ENCODE measurements at places on chromosomes 2 and 18.

DNA sequence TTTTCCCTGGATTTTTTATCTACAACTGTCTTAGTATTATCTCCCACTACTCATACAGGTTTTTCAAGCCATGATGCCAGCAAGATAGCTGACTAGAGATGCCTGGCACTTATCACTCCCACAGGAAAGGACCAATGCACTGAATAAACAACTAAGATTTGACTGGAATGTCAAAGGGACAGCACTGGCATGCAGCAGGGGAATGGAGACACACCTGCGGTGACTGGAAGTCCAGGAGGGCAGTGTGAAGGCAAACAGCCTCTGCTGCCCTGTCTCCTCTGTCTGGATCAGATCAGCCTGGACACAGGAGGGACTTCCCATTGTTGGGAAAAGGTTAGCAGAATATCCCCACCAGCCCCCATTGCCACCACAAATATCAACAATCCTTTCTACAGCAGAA is 85.1 kb downstream of the TMEM237 start:
- no peak for DNase-seq

- no peak for DNase-seq
Observed at GRCh38 chr2:200302940-200303727, 3.4 kb upstream of the SPATS2L start.

GRCh38 chr18:25062720-25063119 is 289.2 kb downstream of the ZNF521 start:
- DNase-seq, result no peak

GRCh38 chr2:235712176-235712575 is 218.3 kb downstream of the AGAP1 start:
- no peak for DNase-seq

DNA sequence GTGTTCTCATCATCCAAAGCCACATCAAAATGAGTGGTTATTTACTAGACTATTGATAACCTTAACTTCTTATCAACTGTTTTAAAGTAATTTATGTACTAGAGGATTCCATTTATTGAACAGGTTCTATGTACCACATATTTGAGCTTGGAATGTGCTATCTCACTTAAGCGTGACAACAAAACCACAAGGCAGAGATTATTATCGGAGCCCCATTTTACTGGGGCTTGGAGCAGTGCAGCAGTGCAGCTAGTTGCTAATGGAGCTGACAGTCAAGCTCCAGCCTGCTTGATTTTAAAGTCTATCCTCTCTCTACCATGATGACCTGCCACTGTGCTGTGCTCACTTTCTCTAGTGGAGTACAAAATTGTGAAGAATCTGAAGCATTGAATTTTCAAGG is 24.6 kb downstream of the GCG start:
- no peak for DNase-seq

DNA sequence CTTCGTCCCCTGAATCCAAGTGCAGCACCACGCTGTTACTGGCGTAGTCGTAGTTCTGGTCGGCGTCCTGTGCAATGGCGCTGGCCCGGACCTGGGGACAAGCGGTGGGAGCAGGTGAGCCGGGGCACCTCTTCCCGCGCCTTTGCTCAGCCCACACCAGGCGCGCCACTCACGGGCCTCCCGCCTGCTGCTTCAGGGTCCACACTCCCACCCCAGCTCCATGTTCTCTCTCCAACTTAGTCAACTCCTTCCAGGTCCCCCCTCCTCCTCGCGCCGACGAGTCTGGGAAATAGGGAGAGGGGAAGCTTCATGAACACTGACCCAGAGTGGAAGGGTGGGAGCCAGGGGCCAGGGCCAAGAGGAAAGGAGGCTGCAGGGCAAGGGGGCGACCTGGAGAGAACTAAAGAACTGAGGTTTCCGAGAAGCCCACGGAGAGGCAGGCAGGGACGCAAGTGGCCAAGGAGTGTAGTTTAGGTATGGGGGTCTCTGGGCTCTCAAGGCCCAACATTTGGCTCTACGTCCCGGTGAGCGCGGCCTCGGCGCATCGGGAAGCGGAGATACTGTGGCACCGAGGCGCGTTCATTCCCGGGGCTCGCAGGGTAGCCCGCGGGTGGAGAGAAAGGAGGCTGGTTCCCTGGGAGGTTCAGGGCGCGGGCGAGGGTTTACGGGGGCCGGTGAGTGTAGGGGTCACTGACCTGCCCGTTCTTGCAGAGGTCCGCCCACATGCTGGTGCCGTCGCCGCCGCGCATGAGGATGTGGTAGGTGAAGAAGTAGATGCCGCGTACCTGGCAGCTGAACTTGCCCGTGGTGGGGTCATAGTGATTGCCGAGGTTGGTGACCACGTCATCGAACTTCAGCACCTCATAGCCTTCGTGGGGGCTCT is 1.4 kb downstream of the C1QL2 start:
- DNase-seq, result no peak

DNA sequence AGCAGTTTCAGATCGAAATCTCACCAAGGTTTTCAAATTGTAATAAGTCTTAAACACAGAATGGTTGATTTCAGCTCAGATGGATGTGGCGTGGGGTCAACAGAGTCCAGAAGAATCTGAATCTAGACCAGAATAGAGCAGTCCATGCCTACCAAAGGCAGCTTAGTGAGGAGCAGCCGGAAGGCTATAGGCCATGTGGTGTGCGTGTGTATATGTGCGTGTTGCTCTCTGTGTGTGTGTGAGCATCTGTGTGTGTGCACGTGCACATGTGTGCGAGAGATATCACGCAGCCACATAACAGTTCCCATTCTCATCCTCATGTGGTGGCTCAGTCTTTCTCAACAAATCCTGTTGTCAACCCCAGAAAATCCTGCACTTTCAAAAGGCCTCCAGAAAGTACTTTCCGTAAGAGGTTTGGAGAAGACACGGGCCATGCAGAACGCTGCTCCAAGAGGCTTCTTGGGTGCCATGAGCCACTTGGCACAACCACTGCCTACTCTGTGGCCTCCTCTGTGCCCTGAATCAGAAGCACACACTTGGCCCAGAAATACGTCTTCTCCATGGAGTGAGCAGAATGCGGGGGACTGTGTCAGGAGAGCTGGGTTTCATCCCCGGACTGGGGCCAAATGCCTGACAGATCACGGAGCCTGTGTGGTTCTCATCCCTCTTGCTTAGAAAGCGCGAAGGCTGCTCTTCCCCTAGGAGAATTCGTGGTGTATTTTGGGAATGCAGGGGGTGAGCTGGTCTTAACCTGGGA is 67.3 kb downstream of the ACKR3 start:
- DNase-seq, result no peak

DNA sequence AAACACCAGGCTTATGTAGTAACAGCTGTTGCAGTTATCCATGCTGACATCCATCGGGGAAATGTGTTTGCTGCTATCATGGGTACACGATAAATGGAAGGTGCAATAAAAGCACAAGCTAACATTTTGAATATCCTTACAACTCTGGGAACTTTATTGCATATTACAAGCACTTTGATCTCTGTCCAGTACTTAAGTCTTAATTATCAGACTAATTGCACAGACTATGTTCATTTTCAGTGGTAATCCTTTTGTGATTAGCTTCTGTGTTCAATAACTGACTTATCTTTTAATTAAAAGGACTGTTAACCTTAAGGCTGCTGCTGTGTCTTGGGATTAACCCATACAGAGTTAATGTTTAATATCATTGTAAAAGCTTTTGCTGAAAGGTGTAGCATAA is 101.4 kb upstream of the ATP5MC3 start:
- DNase-seq, result no peak

GRCh38 chr18:70373042-70373519 is 84.2 kb downstream of the SOCS6 start:
- DNase-seq, result no peak

DNA sequence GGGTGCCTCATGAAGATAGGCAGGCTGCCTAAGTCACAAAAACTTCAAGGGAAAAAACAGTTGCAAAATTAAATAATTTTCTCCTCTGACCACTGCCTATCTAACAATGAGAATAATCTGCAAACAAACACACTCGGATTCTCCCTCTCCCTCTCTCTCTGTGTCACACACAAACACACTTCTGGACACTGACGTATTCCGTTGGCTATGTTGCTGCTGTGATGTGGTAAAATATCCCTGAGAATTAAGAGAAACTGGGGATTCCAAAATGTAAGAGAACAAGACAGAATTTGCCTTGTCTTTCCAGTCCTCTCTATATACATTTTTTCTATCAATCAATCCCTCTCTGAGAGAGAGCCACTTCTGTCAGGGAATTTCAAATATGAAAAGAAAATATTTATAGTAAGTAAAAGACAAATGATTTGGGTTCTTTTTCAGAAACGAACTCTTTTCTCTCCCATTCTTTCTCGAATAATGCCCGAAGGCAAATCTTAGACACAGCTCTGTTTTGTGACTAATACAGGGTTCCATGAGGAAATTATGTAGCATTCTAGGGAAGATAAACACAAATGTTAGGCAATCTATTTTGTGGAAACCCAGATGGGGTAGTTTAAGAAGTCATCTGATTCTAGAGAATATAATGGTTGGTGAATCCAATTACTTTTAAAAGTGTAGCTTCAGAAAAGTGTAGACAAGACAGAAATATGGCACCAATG is 310.3 kb upstream of the CYP26B1 start:
- no peak for DNase-seq

GRCh38 chr2:157421331-157421944 is 22.5 kb downstream of the CYTIP start:
- DNase-seq, result no peak

DNA sequence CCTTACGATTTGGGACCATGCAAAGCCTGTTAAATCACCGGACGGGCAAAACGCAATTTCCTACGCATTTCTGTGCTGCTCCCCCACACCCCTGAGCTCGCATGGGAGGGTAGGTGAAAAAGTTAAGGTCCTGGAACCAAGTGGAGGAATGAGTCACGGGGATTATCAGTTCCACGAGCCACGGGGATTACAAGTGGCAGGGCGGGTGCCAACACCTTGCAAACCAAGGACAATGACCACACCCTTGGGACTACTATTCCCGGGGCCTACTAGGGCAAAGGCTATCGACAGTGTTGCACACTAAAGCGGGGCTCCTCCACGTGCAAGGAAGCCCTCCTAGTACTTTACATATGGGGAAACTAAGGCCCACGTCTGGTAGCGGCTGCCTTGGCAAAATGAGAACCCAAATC is 447 bp downstream of the RETSAT start:
- peak; percentile 20 for DNase-seq

DNA sequence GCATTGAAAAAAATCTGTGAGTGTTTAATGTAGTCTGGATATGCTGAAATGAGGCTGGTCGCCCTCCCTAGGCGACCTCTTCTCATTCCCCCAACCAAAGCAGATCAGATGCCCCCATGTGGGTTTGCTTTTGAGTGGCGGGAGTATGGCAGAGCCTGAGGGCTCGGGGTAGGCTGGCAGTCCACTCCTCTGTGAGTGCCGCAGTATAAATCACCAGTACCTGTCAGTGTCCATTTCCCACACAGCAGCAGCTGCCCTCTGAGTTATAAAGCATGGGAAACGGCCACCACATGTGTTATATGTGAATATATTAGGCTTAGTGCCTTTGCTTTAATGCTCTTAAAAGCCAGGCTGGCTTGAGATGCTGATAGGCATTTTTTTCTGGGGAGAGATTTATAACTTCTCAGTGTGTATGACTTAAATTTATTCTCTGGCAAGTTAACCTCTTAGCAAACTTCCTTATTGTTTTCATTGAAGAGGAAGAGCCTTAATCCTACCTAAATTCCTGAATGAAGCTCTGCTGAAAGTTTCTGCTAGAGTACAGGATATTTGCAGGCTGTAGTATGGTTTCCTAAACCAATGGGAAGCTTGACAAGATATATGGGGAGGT is 3.8 kb downstream of the DCC start:
- DNase-seq, result no peak

- no peak for DNase-seq
Observed at GRCh38 chr18:79104137-79104536, 34.9 kb downstream of the ATP9B start.

GRCh38 chr2:11853197-11853588 is 106.8 kb downstream of the LPIN1 start:
- DNase-seq, result no peak

DNA sequence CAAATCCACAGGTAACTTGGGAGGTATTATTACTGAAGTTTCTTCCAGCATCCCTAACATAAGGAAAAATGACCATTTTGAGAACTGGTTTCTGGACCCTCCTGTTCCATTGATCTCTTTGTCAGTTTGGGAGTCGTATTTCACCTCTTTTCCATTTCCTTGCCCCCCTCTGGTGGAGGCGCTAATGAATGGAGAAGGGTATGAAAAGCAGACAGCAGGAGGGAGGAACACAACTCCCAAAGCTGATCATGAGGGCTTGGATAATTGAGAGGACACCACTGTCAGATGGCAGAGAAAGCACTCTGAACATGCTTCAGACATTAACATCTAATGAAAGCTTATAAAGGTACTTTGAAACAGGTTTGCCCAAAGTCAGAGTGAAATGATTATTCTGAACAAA is 56.6 kb upstream of the TLK1 start:
- DNase-seq, result no peak

DNA sequence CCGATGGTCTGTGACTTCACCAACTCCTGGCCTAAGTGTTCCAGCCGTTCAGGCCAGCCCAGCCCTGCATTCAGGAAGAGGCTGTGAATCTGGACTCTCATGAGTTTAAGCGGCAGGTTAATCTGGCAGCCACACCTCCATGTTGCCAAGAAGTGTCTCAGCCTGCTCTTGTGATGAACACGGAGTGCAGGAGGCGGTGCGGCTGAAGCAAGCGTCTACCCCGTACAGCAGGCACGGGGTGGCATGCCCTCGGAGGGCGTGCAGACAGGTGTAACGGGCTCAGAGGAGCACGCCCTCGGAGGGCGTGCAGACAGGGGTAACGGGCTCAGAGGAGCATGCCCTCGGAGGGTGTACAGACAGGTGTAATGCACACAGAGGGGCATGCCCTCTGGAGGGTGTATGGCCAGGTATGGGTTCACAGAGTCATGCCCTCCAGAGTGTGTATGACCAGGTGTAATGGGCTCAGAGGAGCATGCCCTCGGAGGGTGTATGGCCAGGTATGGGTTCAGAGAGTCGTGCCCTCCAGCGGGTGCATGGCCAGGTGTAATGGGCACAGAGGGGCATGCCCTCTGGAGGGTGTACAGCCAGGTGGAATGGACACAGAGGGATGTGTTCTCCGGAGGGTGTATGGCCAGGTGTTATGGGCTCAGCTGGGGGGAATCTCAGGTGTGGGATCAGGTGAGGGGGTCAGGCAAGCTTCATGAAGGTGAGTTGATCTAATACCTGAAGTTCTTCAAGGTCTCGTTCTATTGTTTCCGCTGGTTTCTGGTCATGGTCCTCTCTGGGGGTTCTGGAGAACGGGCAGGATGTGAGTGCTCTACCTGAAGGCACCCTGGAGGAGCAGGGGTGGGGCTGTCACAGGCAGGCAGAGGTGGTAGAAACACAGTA is 22.6 kb downstream of the CROCC2 start:
- DNase-seq, result no peak

- no peak for DNase-seq
Observed at GRCh38 chr18:71597219-71597618, 946.9 kb downstream of the CBLN2 start.

GRCh38 chr18:61628085-61628484 is 264.7 kb downstream of the RNF152 start:
- DNase-seq, result no peak

GRCh38 chr2:226772389-226773179 is 27.0 kb downstream of the IRS1 start:
- no peak for DNase-seq

GRCh38 chr2:230824406-230824978 is 40.2 kb upstream of the ITM2C start:
- peak; percentile 52 for DNase-seq

- no peak for DNase-seq
Observed at GRCh38 chr2:56580242-56580641, 396.5 kb downstream of the CCDC85A start.

Data from stimulated activated naive CD8-positive, alpha-beta T cell treated with anti-CD3 and anti-CD28 coated beads, Interleukin-15, Interleukin-2, amounts not matched to agents 100 U/mL and 50 U/mL, for 24 hours (primary cell).